Activated T-helper 1 cell treated with anti-CD3 and anti-CD28 coated beads, Interleukin-2, amount 50 U/mL, for 16 hours (primary cell): ENCODE measurements at places on chromosomes 7 and 10.

- DNase-seq = no peak
Measured at GRCh38 chr7:1248143-1248915, 15.7 kb downstream of the UNCX start.

- no peak for DNase-seq
Measured at GRCh38 chr10:27687743-27688142, 57.9 kb downstream of the MKX start.

GRCh38 chr10:69303632-69304051 lies 25.3 kb downstream of the HK1 start:
- DNase-seq = no peak

DNA sequence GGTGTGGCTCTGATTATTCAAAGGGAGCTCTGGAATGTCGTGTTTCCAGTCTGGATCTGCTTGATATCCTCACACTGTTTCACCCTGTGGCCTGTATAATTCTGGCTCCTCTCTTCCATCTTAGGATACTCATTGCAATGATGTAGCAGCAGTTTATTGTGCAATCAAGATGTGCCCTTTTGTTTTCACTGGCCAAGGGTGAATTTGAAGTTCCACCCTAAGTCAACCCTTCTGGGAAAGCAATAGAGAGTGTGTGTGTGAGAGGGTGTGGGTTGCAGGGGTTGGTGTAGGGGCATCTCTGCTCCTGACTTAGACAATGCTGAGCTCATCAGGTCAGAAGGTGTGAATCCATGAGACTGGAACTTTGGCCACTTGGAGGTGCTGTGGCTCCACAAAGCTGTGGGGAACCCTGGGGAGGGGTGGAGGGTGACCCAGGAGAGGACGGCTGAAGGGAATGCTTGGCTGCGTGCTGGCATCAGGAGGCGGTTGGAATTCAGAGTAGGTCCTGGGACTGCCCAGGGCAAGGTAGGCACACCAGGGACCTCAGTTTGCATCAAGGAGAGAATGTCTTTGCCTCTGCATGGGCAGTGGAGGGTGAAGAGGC lies 118.0 kb upstream of the PRSS58 start:
- no peak for DNase-seq

DNA sequence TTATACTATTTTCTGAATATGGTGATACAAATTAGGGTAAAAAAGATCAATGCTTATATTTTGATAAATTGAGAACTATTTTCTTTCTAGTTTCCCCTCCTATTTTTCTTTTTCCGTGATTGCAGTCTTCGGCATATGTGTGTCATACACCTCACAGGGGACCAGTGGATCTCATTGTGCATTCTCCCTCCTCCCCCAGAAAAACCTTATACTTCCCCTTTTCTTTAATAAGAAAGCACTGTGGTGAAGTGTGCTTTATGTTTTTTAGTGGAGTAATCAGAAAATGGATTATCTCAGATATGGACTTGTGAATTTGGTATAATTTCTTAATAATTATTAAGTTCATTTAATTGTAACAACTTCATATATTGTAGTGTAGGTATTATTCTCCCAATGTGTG lies 72.8 kb downstream of the BICC1 start:
- DNase-seq = no peak

DNA sequence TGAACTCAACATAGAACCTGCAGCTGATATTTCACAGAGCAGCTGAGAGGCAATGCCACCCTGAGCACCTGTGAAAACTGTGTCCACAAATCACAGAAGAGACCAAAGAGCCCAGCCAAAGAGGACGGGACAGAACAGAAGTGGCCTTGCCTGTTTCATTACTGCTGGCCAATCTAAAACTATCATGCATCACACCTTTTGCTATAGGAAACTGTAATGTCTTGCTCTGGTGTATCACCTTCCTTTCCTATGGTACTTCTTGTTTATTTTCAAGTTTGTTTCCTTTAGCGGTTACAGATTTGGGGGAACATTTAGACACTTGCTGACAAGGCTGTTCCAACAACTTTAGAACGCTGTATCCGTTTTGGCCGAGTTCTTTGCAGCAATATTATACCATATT lies 80.3 kb downstream of the PIP4K2A start:
- no peak for DNase-seq
